ENCODE measurements at places on chromosomes 2 and 18.

DNA sequence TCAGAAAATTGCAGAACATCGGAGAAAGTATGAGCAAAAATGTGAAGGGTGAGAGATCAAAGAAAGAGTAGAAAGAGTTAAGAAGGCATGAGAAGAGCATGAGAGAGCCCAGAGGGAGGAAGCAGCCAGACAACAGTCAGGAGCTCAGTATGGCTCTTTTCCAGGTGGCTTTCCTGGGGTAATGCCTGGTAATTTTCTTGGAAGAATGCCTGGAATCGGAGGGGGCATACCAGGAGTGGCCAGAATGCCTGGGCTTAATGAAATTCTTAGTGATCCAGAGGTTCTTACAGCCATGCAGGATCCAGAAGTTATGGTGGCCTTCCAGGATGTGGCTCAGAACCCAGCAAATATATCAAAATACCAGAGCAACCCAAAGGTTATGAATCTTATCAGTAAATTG lies 271.8 kb upstream of the TFPI start:
- no peak for DNase-seq

DNA sequence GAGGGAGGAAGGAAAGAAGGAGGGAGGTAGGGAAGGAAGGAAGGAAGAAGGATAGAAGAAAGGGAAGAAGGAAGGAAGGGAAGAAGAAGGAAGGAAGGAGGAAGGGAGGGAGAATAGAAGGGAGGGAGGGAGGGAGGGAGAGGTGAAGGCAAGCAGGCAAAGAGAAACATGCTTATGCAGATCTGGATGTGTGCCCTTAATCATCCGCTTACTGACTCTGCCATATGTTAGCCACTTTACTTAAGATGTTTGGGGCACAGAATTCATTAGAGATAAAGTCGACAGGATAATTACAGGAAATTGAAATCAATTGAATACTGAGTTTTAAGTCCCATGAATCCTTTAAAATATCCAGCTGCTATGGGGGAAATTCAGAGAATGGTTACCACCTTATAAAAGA lies 334.2 kb downstream of the GRB14 start:
- no peak for DNase-seq

- DNase-seq, result no peak
Measured at GRCh38 chr2:195442458-195443175, 214.4 kb upstream of the SLC39A10 start.

GRCh38 chr18:42864876-42865275 lies 250.6 kb downstream of the RIT2 start:
- DNase-seq, result no peak

DNA sequence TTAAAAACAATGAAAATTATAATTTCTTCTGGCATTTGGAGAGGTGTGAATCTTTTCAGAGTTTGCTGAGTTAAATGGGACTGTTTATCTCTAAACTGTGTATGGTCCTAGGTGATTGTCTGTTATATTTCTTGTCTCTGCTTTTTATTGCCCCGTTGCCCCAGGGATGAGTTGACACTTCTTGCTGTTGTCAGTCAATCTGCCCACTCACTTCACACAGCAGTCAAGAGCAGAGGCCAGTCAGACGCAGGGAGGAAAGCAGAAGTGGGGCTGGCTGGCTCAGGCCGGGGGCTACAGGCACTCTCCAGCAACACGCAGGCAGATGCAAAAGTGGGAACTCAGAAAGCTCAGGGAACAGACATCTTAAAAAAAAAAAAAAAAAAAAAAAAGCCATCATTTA lies 365.2 kb downstream of the CLIP4 start:
- no peak for DNase-seq

GRCh38 chr2:68115965-68116364 lies 41.7 kb upstream of the PNO1 start:
- DNase-seq, result no peak

- no peak for DNase-seq
Measured at GRCh38 chr2:165898381-165898780, 55.2 kb downstream of the TTC21B start.

- no peak for DNase-seq
Measured at GRCh38 chr2:53765767-53766166, 1.8 kb upstream of the CHAC2 start.

- DNase-seq, result no peak
Measured at GRCh38 chr2:23385748-23386338, 864 bp downstream of the KLHL29 start.

DNA sequence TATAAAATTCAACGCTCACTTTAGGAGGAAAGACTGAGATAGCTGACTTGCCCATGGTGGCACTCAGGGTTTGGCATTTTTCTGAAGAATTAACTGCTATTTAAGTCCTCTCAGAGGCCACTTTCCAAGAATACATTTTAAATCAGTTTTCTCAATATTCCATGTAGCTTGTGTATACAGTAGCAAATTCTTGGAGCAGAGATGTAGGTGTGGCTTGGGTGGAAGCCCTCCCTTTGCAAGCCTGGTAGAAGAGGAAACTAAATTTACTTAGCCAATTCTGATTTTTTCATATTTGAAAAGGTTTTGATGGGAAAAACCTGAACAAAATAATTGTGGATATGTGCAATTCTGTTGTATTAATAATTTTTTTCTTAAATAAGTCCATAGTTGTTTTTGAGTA lies 14.0 kb upstream of the ITGAV start:
- no peak for DNase-seq

DNA sequence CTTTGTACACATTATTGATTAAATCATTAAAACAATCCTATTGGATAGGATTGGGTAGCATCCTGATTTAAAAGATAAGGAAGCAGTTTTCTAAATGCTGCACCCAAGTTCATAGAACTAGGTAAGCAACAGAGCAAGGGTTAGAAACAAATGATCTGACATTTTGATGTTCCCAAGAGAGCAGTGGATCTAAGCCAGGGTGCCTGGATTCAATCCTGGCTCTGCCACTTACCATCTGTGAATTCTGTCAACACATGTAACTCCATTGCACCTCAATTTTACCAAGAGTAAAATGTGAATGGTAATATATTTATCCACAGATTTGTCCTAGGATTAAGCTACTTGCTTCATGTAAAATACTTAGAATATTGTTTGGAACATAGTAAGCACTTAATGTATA lies 982.6 kb upstream of the FANCL start:
- DNase-seq, result no peak

- no peak for DNase-seq
Measured at GRCh38 chr18:57970356-57971095, 73.5 kb upstream of the NEDD4L start.

Measured in hematopoietic multipotent progenitor cell (in vitro differentiated cells).